NCI-H1930 (cell line): ENCODE measurements at places on chromosomes 11 and 22.
A peak's percentile ranks its signal among the peaks of the same experiment; 100 is the strongest.

GRCh38 chr11:118633979-118634378 is 26.6 kb downstream of the PHLDB1 start:
- no peak for DNase-seq

DNA sequence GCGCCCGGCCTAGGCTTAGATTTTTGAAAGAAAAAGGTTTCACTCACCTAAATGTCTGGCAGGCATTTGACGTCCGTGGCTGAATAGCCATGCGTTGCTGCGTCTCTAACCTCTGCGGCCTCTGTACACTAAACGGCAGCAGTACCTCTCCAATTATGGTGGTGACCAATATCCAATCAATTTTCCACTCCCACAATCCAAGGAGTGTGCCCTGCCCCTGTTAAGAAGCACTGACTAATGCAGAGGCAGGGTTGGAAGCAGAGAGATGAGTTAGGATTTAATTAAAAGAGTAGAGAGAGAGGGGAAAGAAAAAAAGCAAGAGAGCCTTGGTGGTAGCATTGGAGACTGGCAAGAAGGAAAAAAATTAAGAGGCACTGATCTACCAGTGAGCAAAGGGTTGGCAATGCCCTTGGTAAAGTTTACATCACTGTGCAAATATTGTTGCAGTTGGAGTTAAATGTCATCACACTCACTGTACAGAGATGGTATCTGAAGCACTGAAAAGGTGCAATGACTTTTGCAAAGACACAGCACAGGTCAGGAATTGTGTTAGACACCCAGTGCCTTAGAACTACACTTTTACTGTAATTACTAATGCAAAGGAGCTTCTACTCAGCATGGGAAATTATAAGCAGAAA is 526.7 kb downstream of the NTM start:
- DNase-seq, result no peak

- DNase-seq, result no peak
Measured at GRCh38 chr11:16792426-16792825, 54.0 kb downstream of the C11orf58 start.

DNA sequence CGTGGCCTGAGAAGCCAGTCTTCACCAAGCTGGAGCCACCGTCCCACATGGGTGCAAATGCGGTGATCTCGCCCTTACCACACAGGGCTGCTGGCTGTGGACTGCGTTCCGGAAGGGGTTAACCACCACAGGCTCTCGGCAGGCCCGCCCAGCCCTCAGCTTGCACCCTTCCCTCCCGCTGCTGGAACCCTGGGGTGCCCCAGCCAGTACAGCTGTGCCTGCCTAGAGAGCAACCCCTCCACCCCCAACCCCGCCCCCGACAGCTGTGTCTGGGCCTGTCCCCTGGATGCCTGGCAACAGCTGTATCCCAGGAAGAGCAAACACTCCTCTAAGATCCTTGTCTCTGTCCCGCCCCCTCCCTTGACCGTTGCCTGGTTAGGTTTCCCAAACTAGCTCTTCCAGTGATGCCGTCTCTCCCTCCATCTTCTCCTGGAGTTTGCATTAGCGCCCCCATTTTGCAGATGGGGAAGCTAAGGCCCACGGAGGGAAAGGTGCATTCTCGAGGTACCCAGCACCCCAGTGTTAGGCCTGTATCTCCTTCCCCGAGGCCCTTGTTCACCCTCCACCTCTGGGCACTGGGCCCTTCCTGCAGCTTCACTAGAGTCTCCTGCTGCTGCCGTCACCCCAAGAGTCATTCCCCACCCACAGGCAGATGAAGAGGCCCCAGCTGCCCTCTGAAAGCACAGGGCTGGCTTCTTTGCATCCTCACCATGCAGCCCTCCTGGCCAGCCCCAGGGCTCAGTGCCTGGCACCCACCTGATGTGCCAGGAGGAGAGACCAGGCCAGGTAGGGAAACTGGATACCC is 12.6 kb upstream of the COX8A start:
- DNase-seq, result no peak

DNA sequence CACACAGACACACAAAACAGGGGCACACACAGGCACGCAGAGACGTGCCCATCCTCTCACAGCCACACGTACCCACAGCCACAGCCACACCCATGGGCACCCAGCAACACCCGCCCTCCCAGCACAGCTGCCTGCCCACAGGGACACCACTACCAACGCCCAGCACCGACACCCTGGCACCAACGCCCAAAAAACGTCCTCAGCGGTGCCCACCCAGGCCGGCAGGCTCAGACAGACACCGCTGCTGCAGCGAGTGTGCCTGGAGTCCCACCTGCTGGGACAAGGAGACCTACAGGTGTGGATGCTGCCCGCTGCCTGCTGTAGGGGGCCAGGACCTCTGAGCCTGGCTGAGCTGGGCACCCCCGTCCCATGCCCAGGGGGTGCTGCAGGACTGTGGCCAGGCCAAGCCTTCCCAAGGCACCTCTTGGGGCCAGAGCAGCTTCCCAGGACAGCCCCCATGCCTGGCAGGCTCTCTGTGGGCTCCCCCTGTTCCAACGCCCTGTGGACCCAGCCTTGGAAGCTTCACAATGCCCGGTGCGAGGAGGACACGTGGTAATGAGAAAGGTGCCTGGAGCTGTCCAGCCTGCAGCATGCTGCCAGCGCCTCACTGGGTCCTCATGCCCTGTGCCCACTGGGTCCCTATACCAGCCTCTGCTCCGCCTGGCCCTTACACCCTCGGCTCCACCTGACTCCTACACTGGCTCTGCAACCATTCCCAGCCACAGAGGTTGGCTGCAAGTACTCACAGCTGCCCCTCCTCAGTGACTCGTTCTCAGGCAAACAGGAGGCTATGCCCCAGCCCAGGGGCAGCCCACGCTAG is 45.8 kb upstream of the TH start:
- DNase-seq, result no peak

DNA sequence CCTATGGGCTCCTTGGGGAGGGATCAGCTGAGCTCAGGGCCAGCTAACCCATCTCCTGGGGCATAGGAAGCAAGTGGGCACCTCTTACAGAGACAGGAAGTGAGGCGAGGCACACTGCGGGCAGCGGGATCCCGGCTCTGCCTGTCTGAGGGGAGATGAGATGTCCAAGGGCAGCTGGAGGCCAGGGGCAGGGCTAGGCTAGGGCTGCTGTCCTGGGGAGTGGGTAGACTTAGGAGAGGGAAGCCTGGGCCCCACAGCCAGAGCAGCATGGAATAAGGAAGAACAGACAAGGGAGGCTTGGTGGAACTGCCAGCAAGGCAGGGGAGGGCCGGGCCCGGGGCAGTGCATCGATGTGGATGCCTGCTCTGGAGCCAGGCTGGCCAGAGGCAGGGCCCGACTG is 76.3 kb downstream of the MORC2 start:
- DNase-seq, result no peak

DNA sequence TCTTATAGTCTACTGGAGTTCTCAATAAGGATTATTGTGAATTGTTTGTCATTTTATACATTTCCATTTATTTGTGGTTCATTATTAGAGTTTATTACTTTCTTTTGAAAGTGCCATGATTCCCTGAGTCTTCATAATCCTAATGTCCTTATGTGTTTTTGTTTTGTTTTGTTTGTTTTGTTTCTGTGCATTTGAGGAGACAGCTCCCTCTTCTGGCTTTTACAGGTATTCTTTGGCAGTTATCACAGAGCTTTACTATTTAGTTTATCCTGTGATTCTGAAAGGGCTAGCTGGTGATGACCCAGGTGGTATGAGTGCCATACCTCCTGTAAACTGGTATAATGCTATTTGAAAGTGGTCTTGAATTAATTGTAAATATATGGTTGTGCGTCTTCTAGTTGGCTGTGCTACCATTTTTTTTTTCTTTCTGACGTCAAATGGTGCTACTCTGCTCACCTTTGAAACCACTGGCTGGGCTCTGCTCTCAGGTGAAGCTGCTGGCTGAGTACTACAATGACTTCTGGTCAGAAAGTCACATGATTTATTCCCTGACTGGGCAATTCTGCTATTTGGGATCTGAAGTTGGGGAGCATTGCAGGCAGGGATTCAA is 751.2 kb downstream of the JRKL start:
- DNase-seq, result no peak

- DNase-seq, result no peak
Measured at GRCh38 chr22:22346401-22347107, 102.0 kb downstream of the VPREB1 start.

DNA sequence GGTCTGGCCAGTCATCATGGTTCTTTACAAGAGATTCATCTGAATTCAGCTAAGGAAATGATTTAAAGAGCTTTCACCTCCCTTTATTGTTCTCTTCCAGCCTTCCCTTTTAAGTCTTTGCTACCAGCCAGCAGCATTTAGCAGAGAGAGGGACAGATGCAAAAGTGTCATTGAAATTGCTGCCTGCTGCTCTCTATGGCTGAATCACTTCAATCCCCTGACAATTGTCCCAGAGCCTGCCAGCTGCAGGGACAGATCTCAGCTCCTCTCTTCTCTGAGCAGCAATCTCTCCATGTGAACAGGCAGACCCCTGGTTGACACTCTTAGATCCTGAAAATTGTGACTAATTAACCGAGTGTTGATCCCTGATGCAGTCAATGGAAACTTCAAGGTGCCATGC is 816.9 kb upstream of the CCDC90B start:
- no peak for DNase-seq

GRCh38 chr11:103601225-103601846 is 435.1 kb upstream of the DDI1 start:
- peak; percentile 9 for DNase-seq

- DNase-seq, result no peak
Measured at GRCh38 chr11:32231909-32232493, 141.1 kb downstream of the RCN1 start.

- no peak for DNase-seq
Measured at GRCh38 chr22:32674925-32675825, 126.3 kb upstream of the TIMP3 start.

DNA sequence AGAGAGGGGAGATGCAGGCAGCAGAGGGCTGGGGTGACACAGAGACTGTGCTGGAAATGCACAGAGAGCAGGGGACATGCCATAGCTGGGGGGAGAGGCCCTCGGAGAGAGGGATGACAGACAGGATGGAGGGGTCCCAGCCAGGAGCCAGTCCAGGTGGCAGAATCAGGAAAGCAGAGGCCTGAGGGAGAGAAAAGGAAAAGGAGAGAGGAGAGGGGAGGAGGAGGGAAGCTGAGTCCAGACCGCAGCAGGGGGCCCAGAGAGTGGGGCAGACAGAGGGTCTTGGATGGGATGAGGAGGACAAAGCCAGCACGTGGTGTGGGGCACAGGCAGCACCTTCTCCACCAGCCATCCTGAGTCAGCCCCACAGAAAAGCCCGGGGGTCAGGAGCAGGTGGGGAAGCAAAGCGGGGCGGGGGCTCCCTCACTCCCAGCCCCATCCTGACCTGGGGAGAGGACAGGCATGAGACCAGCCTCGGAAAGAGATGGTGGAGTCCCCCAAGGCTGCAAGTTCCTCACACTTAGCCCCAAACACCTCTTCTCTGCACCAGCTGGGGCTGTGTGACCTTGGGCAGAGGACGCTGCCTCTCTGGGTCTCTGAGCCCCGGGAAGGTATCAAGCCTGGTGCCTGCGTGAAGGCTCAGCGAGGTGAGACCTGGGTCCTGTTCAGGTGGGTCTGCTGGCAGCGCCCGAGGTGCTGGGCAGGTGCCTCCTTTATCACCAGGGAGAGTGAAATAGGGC is 48.0 kb downstream of the IGLL1 start:
- no peak for DNase-seq

- DNase-seq, result peak; percentile 2
Measured at GRCh38 chr11:122633219-122633829, 22.2 kb upstream of the UBASH3B start.

- DNase-seq, result no peak
Measured at GRCh38 chr11:64391839-64392238, 32.9 kb downstream of the RPS6KA4 start.

GRCh38 chr11:43200031-43200430 is 111.8 kb upstream of the API5 start:
- DNase-seq, result no peak

- DNase-seq, result no peak
Measured at GRCh38 chr11:15779518-15779917, 576.8 kb downstream of the SOX6 start.

- peak; percentile 41 for DNase-seq
Measured at GRCh38 chr22:27801202-27801615, 347 bp downstream of the MN1 start.

- DNase-seq, result no peak
Measured at GRCh38 chr11:40998920-40999319, 460.5 kb downstream of the LRRC4C start.

GRCh38 chr22:40107851-40108378 is 69.8 kb upstream of the TNRC6B start:
- no peak for DNase-seq

DNA sequence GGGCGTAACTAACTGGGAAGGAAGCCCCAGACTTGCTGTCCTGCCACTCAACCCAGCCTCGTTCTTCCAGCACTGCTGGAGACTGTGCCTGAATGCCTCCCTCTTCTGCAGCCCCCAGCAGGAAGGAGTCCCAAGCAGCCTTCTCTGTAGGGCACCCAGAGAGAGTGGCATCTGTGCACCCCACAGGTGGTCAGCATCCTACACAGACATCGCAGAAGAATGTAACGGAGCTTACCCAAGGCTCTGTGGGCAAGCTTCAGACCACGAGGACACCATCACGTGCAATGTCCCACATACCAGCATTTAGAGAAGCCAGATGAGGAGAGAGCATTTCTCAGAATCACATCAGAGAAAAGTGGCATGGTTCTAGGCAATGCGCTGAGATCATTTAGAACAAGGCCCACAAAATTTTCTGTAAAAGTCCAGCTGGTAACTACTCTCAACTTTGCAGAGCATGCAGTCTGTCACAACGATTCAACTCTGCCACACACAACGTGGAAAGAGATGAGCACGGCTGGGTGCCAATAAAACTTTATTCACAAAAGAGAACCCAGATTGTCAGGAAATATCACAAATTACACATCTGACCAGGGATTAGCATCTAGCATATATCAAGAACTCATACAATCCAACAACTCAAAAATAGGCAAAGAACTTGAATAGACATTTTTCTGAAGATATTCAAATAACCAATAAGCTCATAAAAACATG is 33.4 kb downstream of the SHANK2 start:
- DNase-seq, result no peak

GRCh38 chr11:108851781-108852180 is 186.9 kb downstream of the DDX10 start:
- no peak for DNase-seq

DNA sequence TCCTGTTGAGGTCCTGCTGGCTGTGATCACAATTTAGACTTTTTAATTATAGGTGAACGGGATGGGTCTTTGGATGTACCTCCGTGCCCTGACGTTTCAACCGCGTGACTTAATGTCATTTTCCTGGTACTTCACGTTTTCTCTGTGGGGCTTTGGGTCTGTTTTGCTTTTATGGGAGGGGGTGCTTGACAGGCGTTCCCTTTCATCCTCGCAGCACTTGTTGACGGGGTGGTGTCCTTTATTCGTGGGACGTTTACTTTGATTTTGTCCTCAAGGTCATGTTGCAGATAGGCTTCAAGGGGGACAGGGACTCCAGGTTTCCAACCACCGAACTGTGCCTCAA is 994 bp downstream of the PPP6R3 start:
- DNase-seq, result no peak

- DNase-seq, result no peak
Measured at GRCh38 chr11:106468086-106468485, 390.6 kb downstream of the AASDHPPT start.

DNA sequence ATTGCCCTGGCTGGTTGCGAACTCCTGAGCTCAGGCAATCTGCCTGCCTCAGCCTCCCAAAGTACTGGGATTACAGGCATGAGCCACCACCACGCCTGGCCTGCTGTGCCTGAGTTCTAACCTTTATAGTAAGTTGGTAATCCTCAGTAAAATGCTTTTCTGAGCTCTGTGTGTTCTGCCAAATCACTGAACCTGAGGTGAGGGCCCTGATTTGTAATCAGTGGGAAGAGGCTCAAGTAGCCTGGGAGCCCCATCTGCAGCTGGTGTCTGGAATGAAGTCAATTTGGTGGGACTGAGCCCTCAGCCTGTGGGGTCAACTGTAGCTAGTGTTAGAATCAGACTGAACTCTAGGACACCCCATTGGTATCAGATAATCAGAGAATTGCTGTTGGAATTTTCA is 72.6 kb upstream of the PARVG start:
- no peak for DNase-seq
